ENCODE measurements at places on chromosomes 16 and 17.

- DNase-seq = no peak
Observed at GRCh38 chr17:27818401-27819105, 18.2 kb upstream of the NOS2 start.

DNA sequence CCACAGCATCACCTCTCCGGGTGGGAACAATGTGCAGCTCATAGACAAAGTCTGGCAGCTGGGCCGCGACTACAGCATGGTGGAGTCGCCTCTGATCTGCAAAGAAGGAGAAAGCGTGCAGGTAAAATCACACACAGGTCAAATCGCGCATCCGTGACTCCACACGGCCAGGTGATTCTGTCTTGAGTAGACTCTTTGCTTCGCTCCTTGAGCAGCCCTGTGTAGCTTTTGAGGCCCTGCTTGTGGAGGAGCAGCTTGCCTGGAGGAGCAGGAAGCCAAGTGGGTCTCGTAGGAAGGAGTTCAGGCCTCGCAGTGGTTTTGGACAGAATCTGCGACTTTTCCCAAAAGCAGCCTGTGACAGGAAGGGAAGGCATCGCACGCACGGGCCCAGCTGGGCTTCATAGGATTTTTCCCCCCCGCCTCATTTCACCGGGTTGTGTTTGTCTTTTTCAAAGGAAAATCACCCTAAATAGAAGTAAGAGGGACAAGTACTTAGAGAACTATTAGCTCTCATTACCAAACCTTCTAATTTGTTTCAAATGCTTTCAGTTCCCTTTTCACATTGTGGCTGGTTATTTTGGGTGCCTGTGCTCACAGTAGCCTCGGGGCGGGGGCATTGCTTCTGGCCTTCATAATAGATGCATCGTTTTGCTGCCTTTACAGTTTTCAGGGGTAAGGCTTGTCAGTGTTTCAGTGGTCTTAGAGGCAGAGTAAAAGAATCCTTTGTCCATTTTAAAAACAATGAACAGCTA is 71.5 kb downstream of the SEC14L1 start:
- no peak for DNase-seq

DNA sequence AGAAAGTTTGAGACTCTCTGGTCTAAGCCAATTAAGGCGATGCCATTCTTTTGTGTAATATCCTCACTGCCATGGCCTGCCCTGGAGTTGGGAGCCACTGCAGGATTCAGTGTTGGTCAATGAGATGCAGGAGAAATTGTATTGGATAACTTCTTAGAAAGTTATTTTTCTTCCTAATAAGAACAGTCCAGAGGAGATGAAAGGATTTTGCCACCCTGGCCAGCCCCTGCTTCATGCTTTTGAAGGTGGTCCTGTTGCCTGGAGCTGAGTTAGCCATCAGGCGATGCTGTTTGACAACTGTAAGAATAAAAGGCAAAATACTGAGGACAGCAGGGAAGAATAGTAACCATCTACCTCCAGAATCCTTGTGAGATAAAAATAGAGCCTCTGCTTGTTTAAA is 35.4 kb upstream of the CNTNAP4 start:
- no peak for DNase-seq

GRCh38 chr17:67492824-67493517 is 115.9 kb downstream of the PITPNC1 start:
- no peak for DNase-seq

DNA sequence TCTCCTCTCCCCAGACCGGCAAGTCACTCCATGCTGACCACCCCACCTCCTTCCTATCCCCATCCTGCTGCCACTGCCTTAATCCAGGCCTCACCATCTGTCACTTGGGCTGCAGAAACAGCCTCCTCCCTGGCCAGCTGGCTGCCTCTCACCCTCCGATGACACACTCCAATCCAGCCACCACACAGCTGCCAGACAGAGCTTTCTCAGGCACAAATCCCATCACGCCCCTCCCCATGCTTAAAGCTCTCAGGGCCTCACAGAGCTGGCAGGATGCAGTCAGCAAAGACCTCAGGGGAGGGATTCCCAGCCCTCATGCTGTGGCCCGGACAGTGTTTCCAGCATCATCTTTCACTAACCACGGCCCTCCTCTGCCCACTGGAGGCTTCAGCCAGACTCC is 13.7 kb downstream of the CAMKK1 start:
- no peak for DNase-seq
